ENCODE measurements at places on chromosomes 4 and X. TPM values are rescaled to one million over a fixed set of nuclear protein-coding genes. Genes with fewer than 3 reads are reported as not detected.

Gene CPZ
- 0.74 TPM for total RNA-seq

Gene PABPC1L2B
- total RNA-seq = not detected

Gene SOWAHB
- not detected for total RNA-seq

Gene PPP4R3C
- not detected for total RNA-seq
